ENCODE measurements at places on chromosomes 2 and 18.

GRCh38 chr18:68713131-68713530 lies 1.8 kb downstream of the TMX3 start:
- DNase-seq: no peak

DNA sequence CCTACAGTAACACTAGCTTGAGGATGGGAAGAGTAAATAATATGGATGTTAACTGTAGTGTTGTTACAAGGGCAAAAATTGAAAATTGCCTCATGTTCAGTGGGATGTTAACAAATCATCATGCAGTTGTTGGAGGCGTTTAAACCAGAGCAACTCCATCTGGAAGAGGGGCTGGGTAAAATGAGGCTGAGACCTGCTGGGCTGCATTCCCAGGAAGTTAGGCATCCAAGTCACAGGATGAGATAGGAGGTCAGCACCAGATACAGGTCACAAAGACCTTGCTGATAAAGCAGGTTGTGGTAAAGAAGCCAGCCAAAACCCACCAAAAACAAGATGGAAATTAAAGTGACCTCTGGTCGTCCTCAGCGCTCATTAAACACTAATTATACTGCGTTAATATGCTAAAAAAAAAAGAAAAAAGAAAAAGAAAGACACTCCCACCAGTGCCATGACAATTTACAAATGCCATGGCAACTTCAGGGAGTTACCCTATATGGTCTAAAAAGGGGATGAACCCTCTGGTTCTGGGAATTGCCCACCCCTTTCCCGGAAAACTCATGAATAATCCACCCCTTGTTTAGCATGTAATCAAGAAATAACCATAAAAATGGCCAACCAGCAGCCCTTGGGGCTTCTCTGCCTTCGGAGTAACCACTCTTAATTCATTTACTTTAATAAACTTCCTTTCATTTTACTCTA lies 101.4 kb downstream of the MYO5B start:
- no peak for DNase-seq

GRCh38 chr18:33022370-33022769 lies 249.5 kb upstream of the KLHL14 start:
- no peak for DNase-seq

DNA sequence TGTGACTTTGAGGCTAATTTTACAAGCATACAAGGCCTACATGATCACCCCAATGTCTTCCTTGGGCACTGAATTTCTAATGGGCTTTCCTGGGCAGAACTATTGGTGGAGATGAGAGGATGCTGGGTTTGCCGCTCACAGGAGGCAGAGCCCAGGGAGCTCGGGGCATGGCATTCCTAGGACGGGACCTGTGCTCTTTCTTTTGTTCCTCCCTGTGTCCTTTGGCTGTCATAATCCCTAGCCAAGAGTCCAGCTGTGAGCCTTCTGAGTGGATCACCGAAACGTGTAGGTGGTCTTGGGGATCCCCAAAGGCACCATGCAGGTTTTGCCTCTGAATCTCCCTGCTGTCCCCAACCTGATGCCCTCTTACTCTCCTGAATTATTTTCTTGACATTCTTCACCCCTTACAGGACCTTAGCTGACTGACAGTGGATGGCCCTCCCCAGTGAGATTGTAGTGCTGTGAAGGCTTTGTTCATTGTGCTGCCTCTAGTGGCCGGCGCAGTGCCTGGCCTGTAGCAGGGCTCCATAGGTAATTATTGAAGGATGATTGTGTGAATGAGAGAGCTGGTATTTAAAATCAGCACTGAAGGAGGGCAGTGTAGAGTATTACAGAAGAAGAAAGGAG lies 221.9 kb downstream of the ZNF407 start:
- DNase-seq: no peak

DNA sequence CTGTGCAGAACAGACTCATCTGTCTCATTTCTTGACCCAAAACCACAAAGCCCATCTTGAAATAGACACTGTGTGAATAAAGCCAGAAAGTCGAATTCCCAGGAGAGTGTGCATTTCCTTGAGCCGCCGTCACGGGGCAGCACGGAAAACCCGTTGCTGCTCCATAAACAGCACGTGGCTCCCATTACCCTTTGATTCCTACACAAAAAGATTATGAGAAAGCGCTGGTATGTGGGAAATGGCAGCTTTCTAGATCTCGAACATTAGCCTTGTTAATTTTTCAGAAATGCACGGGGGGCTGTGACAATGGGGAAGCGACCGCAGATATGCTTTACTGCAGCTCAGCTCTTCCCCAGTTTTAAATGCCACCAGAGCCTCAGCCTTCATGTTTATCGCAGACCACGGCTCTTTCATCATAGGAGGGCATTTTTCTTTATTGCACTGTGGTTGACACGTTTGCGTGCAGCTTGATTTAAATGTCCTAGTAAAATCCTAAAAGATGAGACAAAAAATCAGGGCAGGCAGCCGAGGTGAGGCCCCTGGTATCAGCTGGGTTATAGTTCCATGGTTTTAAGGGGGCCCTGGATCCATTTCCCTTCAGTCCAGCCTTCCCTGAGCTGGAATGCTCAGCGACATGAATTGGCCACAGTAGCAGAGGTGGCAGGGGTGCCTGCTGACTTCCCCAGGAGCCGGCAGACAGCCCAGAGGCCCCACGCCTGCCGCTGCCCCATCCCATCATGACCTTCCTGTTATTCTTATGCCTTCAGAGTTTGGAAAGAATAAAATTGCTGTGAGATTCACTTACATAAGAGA lies 249.3 kb downstream of the NDUFA10 start:
- no peak for DNase-seq

DNA sequence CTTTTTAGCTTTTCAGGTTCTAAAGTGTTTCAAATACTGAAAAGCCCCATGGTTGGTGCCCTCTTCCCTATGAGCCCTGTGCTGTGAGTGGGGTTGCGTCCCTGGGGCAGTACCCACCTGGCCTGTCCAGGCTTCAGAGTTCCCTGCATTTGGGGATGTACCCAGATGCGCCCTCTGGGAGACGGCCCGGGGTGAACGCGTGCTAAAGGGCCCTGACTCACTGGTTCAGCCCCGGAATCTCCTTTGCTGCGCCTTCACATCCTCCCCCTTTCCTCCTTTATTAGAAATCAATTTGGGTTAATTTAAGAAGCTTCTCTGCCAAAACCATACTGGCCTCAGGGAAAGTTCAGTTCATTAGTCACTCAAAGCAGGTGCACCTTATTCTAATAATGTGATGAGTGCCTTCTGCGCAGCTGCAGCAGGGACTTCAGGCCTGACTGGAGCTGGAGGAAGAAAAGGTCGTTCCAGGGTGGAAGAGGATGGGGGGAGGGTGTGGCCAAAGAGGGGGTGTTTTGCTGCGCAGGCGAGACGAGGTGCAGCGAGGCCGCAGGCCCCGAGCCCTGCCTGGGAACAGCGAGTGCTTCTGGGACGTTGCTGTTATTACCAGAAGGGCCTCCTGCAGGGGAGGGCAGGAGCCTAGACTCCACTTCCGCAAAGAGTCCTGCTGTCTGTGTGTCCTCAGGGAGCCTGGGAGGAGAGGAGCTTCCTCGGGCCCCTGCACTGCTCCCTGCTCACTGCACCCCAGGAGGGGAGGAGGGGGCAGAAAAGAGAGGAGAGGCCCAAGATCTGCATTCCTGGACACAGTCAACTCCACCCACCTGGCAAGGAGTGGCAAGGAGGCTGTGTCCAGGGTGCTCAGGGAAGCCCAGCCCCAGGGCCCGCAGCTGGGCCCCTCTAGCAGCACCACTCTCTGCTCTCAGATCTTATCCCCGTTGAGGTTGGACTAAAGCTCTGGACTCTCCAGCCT lies 223.2 kb upstream of the PXDN start:
- no peak for DNase-seq

DNA sequence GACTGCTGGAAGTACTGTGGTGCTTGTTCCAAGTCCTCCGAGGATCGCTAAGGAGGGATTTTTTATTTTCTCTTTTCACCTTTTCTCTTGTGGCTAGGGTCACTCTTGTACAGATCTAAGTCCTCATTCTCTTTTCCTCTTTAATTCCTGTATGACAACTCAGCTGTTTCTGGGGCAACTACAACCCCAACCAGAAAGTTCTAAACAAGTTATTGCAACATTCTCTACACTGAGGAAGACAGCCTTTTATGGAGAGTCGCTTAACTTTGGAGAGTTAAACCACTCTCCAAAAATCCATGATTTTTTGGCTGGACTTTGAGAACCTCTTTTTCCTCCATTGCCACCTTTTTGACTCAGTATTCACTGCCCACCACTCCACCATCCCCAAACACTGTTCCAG lies 74.0 kb upstream of the SESTD1 start:
- DNase-seq: no peak

DNA sequence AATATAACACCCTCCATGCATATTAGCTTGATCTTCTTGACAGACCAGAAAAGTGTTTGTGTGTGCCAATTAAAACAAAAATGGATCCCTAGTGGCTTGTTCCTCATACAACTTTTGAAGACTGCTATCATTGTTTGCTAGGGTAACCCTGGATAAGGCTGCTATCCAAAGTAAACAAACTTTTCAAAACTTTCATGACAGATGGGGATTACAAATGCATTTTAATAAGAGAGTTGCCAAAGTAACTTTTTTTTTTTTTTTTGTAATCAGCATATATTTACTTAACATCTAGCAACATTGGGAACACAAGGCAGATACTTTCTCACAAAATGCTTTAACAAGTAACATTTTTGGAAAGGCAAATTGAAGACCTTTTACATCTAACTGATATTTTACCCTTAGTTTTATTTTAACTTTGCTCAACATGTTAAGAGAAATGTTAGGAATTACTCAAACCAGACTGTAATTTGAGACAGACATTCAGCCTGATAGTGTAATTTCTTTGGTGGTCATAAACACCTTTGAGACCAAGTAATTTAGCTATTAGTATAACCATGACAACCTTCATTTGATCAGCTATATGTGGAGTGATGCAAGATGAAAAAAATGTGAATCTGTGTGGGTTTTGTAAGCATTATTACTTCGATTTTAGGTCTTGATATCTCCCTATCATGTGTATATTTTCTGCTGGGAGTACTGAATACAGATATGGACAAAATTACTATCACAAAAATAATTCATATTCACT lies 300.9 kb downstream of the ARHGAP15 start:
- no peak for DNase-seq

DNA sequence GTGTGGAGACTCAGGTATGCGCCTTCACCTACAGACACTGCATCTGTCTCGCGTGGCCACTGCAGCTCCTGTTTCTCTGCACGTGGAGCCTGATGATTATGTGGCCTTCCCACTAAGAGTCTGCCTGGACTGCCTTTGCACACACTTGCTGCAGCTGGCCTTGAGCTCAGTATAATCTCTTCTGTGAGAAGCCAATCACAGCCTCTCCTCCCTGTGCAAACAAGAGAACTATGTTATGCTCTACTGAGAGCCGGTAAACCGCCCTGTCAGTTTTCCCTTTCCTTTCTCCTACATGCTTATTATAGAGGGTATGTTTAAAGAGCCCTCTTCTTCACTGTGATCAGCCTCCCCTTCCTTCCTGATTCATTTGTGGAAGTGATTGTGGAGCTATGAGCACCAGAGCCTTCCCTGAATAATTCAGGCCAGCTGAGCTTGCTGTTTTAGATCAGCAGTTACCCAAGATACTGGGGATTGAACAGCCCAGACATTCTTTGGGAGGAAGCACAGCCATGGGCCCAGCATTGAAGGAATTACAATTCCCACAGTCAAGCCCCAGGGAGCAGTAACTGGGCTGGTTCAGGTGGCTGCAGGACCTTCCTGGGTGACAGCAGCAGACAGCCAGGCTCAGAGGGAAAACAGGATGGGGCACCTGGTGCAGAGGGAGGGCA lies 3.7 kb upstream of the TGFA start:
- no peak for DNase-seq

GRCh38 chr18:33957707-33958106 lies 267.0 kb downstream of the NOL4 start:
- DNase-seq: no peak

- no peak for DNase-seq
These were observed 64.0 kb downstream of the SLC39A10 start for GRCh38 chr2:195721042-195721441.

DNA sequence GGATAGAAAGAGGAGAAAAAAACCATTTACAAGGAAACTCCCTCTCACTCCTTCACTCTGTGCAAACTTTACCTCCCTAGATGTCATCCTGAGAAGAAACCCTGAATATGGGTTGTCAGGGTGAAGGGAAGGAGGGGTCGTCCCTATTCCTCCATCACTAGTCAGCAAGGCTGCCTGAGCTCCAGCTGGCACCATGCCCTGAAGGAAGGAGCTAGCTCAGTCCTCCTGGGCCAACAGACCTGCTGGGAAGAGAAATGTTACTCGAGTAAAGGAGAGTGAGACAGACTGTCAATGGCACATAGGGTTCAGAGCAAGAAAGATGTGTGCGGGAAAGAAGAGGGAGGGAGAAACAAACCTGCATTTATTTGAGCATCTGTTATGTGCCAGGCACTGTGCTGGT lies 18.3 kb upstream of the EPAS1 start:
- DNase-seq: no peak

- DNase-seq: no peak
These were observed 1090.2 kb downstream of the SUCLG1 start for GRCh38 chr2:83368916-83369315.

DNA sequence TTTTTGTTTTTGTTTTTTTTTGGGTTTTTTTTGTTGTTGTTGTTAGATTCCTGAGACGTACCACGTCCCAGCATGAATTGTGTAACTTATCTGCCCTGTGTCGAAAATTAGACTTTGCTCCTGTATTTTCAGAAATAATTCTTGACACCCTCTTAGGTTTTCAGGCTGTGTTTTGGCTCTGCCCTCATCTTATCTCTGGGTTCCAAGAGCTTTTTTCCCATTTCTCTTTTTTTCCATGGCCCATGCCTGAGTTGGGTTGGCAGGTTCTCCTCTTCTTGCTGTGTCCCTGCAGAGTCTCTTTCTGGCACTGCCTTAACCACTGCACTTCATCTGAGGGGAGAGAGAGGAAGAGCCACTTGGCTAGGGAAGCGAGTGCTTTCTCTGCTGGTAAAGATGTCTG lies 42.4 kb downstream of the CTIF start:
- DNase-seq: no peak

DNA sequence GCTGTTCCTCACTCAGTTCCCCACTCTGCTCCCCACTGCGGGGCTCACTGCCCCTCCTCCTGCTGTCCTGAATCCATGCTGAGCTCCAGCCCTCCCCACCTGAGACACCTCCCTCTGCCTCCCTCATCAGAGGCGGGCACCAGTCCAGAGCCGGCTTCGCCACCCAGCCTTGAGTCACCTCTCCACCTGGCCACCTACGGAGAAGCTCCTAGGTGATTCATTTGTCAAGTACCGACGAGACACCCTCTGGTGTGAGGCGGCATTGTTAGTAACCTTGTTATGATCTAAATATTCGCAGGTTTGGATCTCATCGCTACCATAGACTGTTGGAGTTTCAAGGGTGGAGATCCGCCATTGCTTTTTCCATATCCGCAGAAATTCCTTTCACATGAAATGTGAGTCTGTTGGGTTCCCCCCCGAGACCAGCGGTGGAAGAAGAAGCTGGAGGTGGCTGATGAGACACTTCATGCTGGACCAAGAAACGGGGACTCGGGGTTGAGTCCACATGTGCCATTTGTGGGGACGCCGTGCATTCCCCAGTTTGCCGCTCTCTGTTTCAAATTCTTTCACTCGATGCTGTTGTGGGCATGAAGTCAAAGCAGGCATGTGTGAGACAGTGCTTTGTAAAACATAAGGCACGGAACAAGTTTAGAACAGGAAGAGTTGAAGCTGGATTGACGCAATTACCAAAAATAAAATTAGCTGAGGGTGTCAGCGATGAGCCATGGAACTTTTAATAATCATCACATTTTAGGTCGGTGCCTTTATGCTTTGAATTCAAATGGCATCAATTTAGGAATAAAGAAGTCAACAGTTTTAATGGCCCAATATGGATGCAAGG lies 259.8 kb upstream of the HDAC4 start:
- DNase-seq: no peak

- no peak for DNase-seq
These were observed 111.1 kb downstream of the CDH2 start for GRCh38 chr18:28065793-28066186.

GRCh38 chr18:43965691-43966090 lies 688.4 kb upstream of the SYT4 start:
- no peak for DNase-seq

Measured in stimulated activated CD4-positive, alpha-beta T cell treated with anti-CD3 and anti-CD28 coated beads, TNF-alpha, amount 100 ng/mL, for 1 hour (primary cell).